ENCODE measurements at places on chromosomes 12 and 14. TPM values are rescaled to one million over a fixed set of nuclear protein-coding genes. Genes with fewer than 3 reads are reported as not detected.

Gene GOLGA3
- polyA plus RNA-seq = 22.0 TPM

Gene LIN7A
- polyA plus RNA-seq = 19.2 TPM

Gene NANOG
- 0.53 TPM for polyA plus RNA-seq

Gene ARPC3
- 241 TPM for polyA plus RNA-seq

Gene ESYT1
- 87.2 TPM for polyA plus RNA-seq

Gene SERPINA6
- 7.3 TPM for polyA plus RNA-seq

Gene SMIM41
- polyA plus RNA-seq = 0.34 TPM

Gene BEST3
- 0.30 TPM for polyA plus RNA-seq

Gene IFI27
- 15.4 TPM for polyA plus RNA-seq

Gene PCK2
- polyA plus RNA-seq = 28.9 TPM

Gene AHNAK2
- 1.7 TPM for polyA plus RNA-seq

Gene CCDC197
- not detected for polyA plus RNA-seq

Gene RIPK3
- polyA plus RNA-seq = 4.5 TPM

DNA sequence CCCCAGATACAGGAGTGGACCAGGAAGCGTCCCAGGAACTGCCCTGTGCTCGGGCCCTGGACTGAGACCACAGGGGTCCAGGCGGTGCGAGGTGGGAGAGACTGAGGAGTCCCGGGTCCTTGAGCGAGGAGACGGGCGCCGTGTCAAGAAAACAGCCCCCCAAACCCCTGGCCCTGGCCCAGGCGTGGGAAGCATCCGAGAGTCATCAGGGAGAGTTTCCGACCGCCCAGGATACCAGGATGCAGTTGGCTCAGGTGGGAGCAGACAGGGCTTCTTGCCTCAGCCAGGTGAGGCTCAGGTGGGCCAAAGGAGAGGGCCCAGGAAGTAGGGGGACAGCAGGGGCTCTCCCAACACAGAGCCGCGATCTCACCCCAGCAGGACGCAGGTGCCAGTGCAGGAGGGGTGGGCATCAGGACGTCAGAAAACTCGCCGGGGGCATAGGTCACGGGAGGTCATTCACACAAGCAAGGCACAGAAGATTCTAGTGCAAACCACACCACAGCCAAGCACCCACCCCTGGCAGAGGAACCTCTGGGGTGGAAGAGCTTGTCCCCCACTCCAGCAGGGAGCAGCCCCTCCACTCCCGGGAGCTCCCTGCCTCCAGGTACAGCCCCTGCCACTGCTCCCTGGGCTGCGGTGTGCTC is 102.5 kb upstream of the EIF5 start:
- DNase-seq = no peak

DNA sequence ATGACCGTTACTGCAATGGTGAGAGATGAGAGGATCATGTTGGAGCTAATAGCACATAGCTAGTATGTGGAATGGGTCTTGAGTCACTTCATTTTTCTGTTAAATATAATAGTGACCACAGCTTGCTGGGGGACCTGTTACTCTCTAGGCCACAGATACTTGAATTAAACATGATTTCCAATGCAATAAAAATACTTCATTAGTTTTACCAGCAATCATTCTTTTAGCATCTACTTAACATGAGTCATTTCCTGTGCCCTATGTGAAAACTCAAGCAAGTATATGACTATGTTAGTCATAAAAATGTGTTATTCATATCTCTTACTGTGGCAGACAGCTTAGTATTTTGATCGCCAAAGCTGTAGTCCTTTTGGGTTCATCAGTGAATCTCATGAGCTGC is 798.8 kb downstream of the SLC16A7 start:
- DNase-seq = no peak

GRCh38 chr14:72801381-72801812 is 92.5 kb downstream of the DPF3 start:
- no peak for DNase-seq

- DNase-seq = peak; percentile 40
Measured at GRCh38 chr14:54220071-54220703, 176.6 kb upstream of the CDKN3 start.

DNA sequence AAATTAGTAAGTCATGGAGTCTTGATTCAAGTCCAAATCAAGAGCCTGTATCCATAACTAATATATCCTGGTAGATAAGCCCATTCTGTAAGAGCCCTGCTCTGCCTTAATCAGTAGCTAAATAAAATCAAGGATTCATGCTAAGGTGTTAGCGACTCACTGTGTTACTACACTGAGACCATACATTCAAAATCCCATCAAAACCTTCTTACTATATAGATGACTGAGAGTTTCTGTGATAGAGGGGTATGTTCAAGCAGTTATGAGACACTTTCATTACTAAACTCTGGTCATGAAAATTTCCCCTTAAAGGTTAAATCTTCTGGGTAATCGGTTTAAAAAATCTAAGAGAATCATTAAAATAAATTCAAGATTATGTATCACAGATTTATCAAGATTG is 78.5 kb downstream of the MDGA2 start:
- no peak for DNase-seq

- DNase-seq = no peak
Measured at GRCh38 chr12:55132816-55133215, 6.6 kb downstream of the OR9K2 start.

DNA sequence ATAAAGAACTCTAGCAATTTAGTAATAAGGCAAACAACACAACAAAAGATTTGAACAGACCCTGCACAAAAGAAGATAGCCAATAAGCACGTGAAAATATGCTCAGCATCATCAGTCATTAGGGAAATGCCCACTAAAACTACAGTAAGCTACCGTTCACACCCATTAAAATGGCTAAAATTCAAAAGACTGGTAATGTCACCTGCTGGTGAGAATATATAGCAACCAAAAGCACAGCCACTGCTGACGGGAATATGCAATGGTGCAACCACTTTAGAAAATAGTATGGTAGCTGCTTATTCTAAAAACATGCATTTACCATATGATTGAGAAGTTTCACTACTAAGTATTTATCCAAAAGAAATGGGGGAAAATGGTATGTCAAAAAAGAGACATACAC is 74.9 kb downstream of the DPF3 start:
- no peak for DNase-seq

DNA sequence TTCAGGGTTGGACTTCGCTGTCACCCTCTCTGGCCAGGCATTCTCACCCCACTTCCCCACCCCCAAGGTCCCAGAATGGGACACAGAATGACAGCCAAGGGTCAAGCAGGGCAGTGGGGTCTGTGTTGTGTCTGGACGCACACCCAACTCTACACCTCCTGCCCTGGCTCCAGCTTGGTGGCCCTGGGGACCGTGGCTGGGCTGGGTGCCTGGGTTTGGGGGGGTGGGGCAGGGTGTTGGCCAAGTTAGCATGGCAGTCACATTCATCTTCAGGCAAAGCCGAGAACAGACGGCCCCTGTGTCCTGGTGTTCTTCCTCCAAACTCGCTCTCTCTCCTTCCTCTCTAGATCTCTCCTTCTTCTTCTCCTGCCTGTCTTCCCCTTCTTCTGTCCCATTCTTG is 5.6 kb downstream of the LRP1 start:
- DNase-seq = no peak

DNA sequence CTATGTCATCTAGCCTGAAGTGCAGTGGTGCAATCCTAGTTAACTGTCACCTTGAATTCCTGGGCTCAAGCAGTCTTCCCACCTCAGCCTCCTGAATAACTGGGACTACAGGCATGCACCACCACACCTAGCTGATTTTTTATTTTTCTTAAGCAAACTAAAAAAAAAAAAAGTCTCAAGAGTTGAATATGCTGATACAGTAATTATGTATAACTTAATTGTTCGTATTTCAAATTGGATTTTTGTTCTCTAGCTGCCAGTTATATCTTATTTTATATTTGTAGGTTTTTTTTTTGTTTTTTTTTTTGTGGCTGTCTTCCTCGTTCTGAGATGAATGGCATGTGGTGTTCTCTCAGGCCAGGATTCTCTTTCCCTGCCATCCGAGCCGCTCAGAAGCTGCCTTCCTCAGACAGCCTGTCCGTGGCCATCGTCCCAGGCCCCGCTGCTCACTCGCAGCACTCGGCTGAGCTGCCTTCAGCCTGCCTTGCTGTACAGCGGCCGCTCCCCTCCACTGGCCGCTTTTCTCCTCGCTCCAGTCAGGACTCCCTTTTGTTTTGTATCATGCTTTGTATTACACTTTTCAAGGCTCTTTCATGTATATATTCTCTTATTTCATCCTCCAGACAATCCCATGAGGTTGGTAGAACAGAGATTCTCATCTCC is 53.3 kb downstream of the WDR20 start:
- DNase-seq = no peak

DNA sequence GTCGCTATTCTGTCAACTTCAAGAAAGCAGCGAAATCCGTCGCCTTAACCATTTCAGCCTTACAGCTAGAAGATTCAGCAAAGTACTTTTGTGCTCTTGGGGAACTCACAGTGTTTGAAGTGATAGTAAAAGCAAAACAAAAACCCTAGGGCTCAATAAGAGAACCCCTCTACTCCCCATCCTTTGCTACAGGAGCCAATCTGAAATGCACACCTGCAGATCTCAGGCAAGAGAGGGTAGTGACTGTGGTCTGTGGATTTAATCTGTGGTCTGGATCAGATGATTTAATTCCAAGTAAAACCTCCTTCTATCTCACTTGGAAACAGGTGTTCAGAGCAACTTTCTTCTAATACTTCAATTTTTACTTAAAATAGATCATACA is 422.9 kb upstream of the OR4E1 start:
- DNase-seq = no peak

GRCh38 chr12:22577667-22578066 is 33.3 kb upstream of the C2CD5 start:
- no peak for DNase-seq

GRCh38 chr12:88946372-88946997 is 366.2 kb upstream of the KITLG start:
- DNase-seq = no peak

DNA sequence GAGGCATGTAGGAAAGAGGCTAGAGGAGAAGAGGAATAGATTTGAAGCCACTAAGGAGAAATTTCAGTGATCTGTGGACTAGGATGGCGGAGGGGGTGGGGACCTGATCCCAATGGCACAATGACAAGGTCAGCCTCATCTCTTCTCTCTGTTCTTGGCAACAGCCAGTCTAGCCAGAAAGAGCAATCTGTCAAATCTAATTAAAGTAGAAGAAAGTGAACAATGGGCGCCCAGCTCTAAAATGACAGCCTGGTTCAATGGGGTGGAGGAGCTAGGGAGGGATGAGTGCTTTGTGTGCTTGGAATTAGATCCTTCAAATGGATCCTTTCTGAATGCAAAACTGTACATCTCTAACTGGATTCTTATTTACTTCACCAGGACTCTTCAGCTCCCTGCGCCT is 37.2 kb upstream of the TUBA1C start:
- DNase-seq = no peak

DNA sequence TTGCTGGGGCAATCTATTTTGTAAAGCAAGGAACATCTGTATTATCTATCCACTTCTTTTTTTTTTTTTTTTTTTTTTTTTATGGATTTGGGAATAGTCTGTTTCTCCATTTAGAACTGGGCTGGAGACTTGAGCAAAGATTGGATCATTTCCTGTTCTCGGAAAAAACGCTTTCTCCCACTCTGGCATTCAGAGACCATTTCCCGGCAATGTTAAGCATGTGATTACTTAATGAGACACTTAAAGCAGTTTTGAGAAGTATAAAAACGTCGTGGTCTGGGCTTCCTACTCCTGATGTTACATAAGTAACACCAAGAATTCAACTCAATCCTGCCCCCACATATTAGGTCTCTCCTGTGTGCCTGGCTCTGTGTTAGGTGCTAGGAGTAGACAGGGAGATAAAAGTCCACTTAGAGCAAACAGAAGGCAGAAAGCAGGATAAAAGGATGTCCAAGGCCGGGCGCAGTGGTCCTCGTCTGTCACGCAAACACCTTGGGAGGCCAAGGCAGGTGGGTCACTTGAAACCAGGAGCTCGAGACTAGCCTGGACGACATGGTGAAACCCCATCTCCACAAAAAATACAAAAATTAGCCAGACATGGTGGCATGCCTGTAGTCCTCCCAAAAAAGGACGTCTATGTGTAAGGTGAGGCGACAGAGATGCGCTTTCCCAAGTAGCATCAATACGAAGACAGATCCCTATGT is 152.1 kb upstream of the GSC start:
- DNase-seq = no peak

GRCh38 chr14:24071836-24072430 is 571 bp downstream of the CPNE6 start:
- no peak for DNase-seq

DNA sequence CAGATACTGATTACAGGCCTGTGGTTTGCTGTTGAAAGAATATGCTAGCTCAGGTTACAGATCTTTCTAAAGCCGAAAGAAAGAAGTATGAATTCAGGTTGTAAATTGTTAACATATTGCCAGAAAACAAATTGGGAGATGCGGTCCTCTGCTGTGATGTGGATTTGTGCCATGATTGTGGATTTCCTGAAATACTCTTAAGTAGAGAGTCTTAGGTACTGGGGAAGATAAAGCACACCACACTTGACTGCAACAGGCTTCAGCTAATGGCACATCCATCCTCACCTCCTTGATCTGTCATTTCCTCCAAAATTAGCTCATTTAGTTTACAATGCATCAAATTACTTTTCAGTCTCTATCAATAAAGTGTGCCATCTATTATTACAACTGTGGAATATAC is 279.2 kb downstream of the SYT1 start:
- no peak for DNase-seq

DNA sequence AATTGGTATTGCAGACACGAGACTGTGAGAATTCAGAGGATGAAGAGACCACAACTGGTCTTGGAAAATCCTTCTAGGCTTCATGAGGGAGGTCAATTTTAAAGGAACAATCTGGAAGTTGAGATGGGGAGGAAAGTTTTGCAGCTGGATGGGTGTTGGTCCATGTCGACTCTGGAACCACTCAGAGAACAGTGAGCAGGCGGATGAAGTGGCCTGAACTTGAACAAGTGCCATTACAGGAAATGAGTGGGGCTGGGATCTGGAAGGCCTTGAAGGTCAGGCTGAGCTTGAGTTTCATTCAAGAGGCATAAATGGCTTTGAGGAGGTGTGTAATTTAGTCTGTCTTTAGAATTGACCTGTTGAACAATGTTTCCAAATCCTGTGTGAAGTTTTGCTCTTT is 140.9 kb downstream of the GALC start:
- no peak for DNase-seq

- DNase-seq = no peak
Measured at GRCh38 chr12:50579757-50580267, 75.0 kb downstream of the DIP2B start.

GRCh38 chr12:108375986-108376663 is 37.0 kb upstream of the CMKLR1 start:
- no peak for DNase-seq

- no peak for DNase-seq
Measured at GRCh38 chr14:87097015-87097414, 896.0 kb downstream of the GALC start.

DNA sequence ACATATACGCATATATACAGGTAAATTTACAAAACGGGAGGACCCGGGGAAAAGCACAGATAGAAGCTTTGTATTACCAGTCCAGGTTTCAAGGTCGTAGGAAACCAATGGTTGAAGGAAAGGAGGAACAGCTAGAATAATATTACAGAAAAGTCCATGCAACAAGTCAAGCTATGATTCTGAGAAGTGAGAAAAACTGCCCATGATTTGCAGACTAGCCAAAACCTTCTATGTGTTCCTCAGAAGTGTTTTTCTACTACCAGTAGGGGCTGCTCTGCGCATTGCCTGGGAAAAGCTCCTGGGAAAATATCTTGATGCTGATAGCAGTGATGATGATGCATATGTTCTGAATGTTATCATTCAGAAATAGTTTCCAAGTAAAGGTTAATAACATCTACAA is 2.2 kb downstream of the PDZRN4 start:
- peak; percentile 17 for DNase-seq

- no peak for DNase-seq
Measured at GRCh38 chr14:61456720-61457119, 135.3 kb downstream of the PRKCH start.

Measured in renal cortex interstitium (tissue), 15 donors.